ENCODE measurements at places on chromosomes 11 and 22.
A peak's percentile ranks its signal among the peaks of the same experiment; 100 is the strongest.

DNA sequence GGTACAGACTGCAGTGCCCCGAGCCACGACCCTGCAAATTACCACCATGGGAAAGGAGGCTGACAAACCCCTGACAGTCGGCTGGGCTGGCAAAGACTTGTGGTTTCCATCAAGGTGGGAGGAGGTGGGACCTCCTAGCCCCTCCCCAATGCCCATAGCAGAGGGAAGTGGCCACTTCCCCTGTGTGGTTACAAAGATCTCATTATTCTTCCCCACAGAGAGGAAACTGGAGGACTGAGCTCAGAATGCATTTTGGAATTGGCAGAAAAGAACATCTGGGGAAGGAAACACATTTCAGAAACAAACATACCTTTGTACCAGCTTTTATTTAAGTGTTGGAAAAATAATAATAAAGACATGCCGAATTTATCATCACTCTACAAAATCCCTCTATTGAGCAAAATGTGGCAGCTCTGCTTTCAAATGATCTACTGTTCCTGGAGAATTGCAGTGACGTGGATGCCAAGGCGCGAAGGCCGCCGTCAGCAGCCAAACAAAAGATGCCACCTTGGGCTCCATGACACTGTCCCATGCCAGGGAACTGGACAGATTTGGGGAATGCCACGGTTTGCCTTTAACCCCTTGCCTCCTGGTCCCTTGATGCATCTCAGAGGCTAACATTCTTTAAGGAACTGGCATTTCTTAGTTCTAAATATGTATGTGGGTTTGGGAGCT, 169.6 kb downstream of the CRYBB2 start:
- H3K36me3 ChIP-seq: no peaks in the 10 kb centered on the region
- no peak overlapping the region for H3K4me3 ChIP-seq
- H3K4me1 ChIP-seq: no peaks in the 10 kb centered on the region
- no peaks in the 10 kb centered on the region for H3K27me3 ChIP-seq
- DNase-seq: no peak

DNA sequence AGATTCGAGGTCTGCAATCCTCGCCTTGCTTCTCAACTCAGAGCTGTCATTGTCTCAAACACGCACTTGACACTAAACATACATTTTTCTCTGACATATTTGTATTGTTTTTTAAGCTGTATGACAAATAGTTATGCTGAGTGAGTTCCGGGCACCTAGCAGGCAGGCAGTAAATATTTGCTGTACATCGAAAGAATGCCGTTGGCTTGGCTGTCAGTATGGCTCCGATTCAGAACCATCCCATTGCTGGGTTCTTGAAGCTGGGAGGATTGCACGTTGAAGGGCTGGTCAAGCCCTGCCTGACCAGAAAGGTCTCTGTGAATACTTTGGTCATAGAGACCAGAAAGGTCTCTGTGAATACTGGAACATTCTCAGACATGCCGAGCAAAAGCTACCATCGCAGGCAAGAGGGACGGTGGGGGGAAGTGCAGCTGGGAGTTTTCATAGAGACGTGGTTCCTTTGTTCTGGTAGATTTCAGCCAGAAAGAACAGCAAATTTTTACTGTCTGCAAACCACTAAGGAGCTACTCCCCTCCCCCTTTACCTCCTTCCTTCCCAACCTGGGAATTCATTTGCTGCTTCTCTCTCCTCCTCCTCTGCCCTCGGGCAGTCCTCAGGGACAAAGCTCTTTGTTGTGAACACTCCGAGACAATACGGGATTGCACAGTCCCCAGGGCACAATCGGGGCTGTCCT, 202.2 kb upstream of the SORL1-AS1 start:
- H3K27me3 ChIP-seq: no peaks in the 10 kb centered on the region
- DNase-seq: no peak
- peak overlapping the region; percentile 92 for H3K27ac ChIP-seq
- H3K36me3 ChIP-seq: no peaks in the 10 kb centered on the region

- peak overlapping the region; percentile 53 for H3K27ac ChIP-seq
- H3K27me3 ChIP-seq: no peaks in the 10 kb centered on the region
- H3K4me1 ChIP-seq: peaks cover 2% of the 10 kb centered on the region
Measured at GRCh38 chr11:91981995-91982394, 242.6 kb upstream of the FAT3 start.

DNA sequence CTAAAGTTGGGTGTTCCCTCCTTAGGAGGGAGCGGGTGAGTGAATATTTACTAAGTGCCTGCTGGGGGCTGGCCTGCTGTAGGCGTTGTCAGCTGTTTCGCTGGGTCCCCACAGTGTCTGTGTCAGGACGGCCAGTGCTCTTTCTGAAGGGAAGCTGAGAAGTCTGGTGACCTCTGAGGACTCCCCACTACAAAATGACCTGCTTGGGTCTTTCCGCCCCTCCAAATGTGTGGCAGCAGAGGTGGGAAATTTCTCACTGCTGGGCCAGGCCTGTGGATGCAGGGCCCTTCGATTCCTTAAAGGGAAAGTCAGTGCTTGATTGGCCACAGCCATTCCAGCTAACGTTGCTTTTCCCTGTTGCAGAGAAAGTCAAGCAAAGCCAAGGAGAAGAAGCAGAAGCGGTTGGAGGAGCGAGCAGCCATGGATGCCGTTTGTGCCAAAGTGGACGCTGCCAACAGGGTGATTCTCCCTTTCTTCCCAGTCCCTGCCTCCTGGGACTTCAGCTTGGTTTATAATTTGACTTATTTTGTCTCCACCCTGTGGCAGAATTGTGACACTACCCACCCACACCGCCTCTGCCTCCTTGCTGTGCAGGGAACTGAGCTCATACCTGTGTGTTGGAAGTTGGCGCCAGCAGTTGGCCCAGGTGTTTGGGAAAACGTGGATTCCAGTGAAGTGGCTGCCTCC, 6.8 kb downstream of the NAA40 start:
- peak overlapping the region; percentile 39 for H3K4me3 ChIP-seq
- H3K27ac ChIP-seq: peak overlapping the region; percentile 76
- H3K36me3 ChIP-seq: no peaks in the 10 kb centered on the region
- H3K4me1 ChIP-seq: no peaks in the 10 kb centered on the region

DNA sequence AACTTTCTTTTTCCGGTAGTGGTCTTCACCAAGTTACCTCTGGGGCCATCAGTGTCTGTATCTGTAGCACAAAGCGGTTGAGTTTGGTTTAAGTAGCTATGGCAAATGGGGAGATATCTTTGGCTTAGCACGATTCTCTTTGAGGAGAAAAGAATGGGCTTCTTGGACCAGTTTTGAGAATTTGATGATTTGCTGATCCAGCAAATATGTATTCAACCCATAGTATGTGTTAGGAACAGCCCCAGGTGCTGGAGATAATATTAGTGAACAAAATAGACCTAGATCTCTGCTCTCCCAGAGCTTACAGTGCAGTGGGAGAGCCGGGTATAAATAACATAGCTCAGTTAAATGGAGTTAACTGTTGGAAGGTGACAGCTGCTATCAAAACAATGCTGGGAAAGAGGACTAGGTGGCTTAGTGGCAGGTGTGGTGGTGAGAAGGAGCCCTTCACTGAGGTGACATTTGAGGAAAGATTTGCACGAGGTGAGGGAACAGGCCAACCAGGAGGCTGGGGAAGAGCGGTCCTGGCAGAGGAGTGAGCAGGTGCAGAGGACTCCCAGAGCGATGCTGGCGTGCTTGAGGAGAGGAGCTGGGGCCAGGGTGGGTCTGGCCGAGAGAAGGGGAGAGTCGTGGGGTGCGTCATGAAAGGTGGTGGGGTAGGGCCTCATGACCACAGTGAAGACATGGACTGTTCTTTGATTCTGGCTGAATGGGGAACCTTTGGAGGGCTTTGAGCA, 5.0 kb downstream of the TBC1D22A start:
- no peaks in the 10 kb centered on the region for H3K27me3 ChIP-seq
- H3K4me1 ChIP-seq: peaks cover 53% of the 10 kb centered on the region
- H3K36me3 ChIP-seq: no peaks in the 10 kb centered on the region
- DNase-seq: no peak
- peak overlapping the region; percentile 59 for H3K27ac ChIP-seq

DNA sequence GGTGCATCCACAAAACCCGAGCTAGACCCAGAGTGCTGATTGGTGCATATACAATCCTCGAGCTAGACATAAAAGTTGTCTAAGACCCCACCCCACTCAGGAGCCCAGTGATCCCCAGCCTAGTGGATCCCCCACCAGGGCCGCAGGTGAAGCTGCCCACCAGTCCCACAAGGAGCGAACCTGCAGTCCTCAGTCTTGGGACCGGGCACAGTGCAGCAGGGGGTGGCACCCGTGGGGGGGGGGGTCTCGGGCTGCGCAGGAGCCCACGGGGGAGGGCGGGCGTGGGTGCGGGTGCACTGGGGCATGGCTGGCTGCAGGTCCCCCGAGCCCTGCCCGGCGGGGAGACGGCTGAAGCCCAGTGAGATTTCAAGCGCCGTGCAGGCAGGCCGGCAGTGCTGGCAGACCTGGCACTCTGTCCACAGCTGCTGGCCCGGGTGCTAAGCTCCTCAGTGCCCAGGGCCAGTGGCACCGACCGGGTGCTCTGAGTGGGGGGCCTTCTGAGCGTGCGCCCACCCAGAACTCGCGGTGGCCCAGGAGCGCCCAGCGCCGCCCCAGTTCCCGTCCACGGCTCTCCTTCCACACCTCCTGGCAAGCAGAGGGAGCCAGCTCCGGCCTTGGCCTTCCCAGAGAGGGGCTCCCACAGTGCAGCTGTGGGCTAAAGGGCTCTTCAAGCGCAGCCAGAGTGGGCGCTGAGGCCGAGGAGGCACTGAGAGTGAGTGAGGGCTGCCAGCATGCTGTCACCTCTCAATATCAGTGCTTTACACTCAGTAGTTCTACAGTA, 989.1 kb downstream of the FAM181B start:
- no peaks in the 10 kb centered on the region for H3K27me3 ChIP-seq
- no peaks in the 10 kb centered on the region for H3K4me1 ChIP-seq
- no peak overlapping the region for H3K27ac ChIP-seq
- H3K36me3 ChIP-seq: no peaks in the 10 kb centered on the region

GRCh38 chr11:8806974-8807373, 104.0 kb upstream of the AKIP1 start:
- H3K4me1 ChIP-seq: peaks cover 72% of the 10 kb centered on the region
- H3K27me3 ChIP-seq: no peaks in the 10 kb centered on the region
- DNase-seq: no peak

DNA sequence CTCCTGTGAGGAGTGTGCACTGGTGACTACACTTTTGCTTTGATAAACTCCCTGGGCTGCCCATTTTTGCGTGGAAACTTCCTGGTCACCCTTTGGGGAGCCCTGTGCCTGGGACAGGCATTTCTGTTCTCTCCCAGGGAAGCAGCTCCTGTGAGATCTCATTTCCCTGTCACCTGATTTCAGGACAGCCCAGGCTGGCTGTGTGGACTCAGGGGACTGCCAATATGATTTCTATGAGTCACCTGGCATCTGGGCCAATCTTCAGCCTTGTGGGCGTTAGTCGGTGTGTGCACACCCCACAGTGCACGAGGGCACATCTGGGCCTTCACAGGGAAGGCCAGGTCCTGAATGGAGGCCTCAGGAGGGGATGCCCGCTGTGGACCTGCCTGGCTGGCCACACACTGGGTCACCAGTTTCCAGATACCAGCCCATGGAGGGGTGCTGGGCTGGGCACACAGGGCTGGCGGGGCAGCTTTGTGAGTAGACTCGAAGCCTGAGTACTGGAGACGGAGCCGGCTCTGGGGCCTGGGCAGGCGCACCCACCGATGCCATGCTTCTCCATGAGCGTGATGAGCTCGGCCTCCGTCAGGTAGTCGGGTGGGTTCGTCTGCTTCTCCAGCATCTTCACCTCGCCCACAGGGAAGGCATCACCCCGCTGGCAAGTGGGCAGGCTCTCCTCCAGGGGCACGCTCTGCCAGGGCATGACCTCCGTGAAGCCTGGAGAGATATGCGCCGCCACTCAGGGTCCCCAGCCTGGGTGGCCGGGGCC, 9.4 kb upstream of the PPM1F start:
- no peak overlapping the region for H3K27ac ChIP-seq
- no peaks in the 10 kb centered on the region for H3K4me1 ChIP-seq
- no peak overlapping the region for H3K4me3 ChIP-seq
- no peaks in the 10 kb centered on the region for H3K27me3 ChIP-seq

GRCh38 chr11:133541720-133542095, 9.4 kb upstream of the OPCML start:
- H3K36me3 ChIP-seq: no peaks in the 10 kb centered on the region
- no peaks in the 10 kb centered on the region for H3K27me3 ChIP-seq
- H3K4me1 ChIP-seq: no peaks in the 10 kb centered on the region

- no peak overlapping the region for H3K4me3 ChIP-seq
- no peaks in the 10 kb centered on the region for H3K36me3 ChIP-seq
- H3K4me1 ChIP-seq: no peaks in the 10 kb centered on the region
- no peak overlapping the region for H3K27ac ChIP-seq
- H3K27me3 ChIP-seq: no peaks in the 10 kb centered on the region
Measured at GRCh38 chr11:87451395-87451794, 413.7 kb downstream of the TMEM135 start.

GRCh38 chr22:35947794-35948425, 80.7 kb downstream of the RBFOX2 start:
- H3K4me3 ChIP-seq: no peak overlapping the region
- H3K27me3 ChIP-seq: no peaks in the 10 kb centered on the region
- DNase-seq: no peak
- H3K36me3 ChIP-seq: no peaks in the 10 kb centered on the region
- H3K4me1 ChIP-seq: no peaks in the 10 kb centered on the region

GRCh38 chr22:19701420-19702145, 12.7 kb upstream of the SEPTIN5 start:
- H3K27ac ChIP-seq: no peak overlapping the region
- H3K27me3 ChIP-seq: no peaks in the 10 kb centered on the region
- H3K36me3 ChIP-seq: no peaks in the 10 kb centered on the region
- DNase-seq: no peak
- no peaks in the 10 kb centered on the region for H3K4me1 ChIP-seq
- H3K4me3 ChIP-seq: no peak overlapping the region

GRCh38 chr11:94315664-94316063, 11.3 kb downstream of the IZUMO1R start:
- no peaks in the 10 kb centered on the region for H3K27me3 ChIP-seq
- no peaks in the 10 kb centered on the region for H3K4me1 ChIP-seq
- no peak for DNase-seq

GRCh38 chr11:120883404-120884080, 140.4 kb upstream of the TBCEL start:
- H3K36me3 ChIP-seq: no peaks in the 10 kb centered on the region
- peak overlapping the region; percentile 26 for H3K4me3 ChIP-seq
- no peaks in the 10 kb centered on the region for H3K27me3 ChIP-seq
- peak; percentile 11 for DNase-seq
- no peak overlapping the region for H3K27ac ChIP-seq

DNA sequence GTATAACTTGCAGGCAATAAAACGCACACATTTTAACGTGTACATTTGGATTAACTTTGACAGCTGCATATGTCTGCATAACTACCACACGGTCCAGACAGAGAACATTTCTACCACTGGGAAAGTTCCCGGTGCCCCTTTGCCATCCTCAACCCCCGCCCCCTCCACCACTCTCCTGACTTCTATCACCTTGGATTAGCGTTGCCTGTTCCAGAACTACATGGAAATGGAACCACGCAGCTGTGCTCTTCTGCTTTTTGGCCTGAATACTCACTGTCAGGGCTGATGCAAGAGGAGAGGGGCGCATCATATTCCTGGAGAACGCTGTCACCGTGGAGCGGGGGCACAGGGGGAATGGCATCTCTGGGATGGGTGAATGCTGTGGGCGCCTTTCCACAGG, 62.1 kb downstream of the LRP5 start:
- H3K4me1 ChIP-seq: peaks cover 53% of the 10 kb centered on the region
- H3K36me3 ChIP-seq: no peaks in the 10 kb centered on the region
- no peak for DNase-seq
- peak overlapping the region; percentile 55 for H3K4me3 ChIP-seq
- H3K27ac ChIP-seq: peak overlapping the region; percentile 97
